SJCRH30 (cell line): ENCODE measurements at places on chromosomes 2 and 18. TPM values are rescaled to one million over a fixed set of nuclear protein-coding genes. Genes with fewer than 3 reads are reported as not detected.

NT5C1B gene
- total RNA-seq, result not detected in 2 replicates

MERTK gene
- 6.7 and 6.8 TPM in 2 replicates for total RNA-seq

AQP4 gene
- 0.26 and 0.43 TPM in 2 replicates for total RNA-seq

STPG4 gene
- 0.14 and 0.33 TPM in 2 replicates for total RNA-seq

CXCR1 gene
- not detected in 2 replicates for total RNA-seq

CLEC4F gene
- total RNA-seq, result not detected in 2 replicates

SP140L gene
- total RNA-seq, result 2.9 and 3.7 TPM in 2 replicates

TCF23 gene
- not detected in 2 replicates for total RNA-seq

ITGA4 gene
- total RNA-seq, result 22.1 and 22.7 TPM in 2 replicates

DNA sequence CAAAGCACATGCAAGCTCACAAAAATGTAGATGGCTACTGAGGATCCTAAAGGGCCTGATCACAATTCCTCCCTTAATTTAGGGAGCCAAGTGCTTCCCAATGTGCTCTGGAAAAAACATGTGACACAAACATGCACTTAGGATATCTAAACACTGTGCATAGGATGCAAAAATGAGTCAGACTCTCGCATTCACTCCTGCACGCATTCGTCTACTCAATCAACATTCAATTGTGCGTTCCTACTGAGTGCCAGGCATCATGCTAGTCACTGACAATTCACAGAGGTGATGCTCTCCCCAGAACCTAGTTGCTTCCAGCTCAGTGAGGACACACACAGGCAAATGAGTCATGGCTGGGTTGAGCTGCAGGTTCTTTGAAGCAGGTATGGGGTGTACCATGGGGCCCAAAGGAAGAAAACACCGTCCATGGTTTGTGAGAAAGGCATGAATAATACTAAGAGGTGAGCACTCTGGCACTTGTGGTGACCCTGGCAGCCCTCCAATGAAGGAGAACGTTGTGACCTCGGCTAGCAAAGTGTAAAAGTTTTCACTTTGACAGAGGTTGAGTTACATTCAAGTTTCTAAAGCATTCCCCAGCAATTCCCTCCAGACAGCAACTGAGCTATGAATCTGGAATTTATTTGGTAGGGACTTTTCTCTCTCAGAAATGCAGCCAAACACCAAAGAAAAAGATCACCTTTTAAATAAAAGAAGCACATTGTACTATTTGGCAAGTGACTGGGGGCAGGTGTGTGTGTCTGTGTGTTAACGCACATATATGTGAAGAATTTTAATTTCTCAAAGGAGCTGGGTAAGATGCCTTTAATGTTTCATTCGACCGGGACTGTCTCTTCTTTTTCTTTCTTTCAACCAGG, 173.3 kb downstream of the ALPK2 start:
- DNase-seq, result no peak

- DNase-seq, result no peak
These were observed 145.9 kb upstream of the LHCGR start for GRCh38 chr2:48901416-48901815.

- DNase-seq, result no peak
These were observed 25.3 kb downstream of the PSME4 start for GRCh38 chr2:53945538-53945937.

GRCh38 chr2:138433995-138434951, 67.3 kb upstream of the SPOPL start:
- no peak for DNase-seq

DNA sequence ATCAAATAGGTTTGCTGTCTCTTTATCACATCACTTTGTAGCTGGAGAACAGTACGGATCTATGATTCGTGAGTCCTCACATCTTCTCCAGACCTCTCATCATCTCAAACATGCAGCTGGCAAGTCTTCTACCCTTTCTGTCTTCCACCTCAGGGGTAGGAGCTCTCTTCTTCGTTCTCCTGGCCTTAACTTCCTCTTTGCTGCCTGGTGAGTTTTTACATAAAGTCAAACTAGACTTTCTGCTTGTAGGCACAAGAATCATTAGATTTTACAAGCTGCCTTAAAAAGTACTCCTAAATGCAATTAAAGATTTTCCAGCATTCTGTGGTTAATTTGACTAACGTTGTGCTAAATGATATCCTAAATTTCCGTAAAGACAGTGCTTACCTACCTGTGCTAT, 43.7 kb upstream of the TANK start:
- no peak for DNase-seq

GRCh38 chr2:46874236-46874929, 41.2 kb downstream of the MCFD2 start:
- peak; percentile 77 for DNase-seq

GRCh38 chr2:72887032-72887739, at the start of gene SPR:
TSS of gene SPR (plus strand) at chr2:72887408. CDS start at chr2:72887433, 25 bp downstream.
- peak; percentile 80 for DNase-seq

DNA sequence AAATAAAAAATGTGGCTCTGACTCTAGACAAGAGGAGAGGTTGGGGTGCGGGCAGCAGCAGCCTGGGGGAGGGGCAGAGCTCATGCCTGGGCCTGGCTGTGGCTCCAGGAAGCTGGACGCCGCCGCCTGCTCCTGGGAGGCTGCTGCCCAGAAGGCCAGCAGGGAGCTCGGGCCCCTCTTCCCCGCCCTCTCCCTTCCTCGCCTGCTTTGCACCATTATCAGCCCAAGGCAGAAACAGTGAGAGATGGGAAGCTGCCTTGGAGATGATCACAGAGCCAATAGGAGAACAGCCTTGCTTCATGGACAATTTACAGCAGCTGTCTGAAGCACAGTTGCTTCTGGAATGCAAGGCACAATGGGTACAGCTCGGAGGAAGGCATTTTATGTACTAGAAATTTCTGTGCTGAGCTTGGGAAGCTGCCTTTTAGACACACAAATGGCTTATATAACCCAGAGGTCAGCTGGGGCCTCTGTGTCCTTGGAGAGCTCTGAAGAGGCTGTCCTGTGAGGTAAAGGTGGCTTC, 55.3 kb upstream of the AFF3 start:
- peak; percentile 84 for DNase-seq

- DNase-seq, result no peak
These were observed 62.8 kb downstream of the AGFG1 start for GRCh38 chr2:227534714-227535113.

DNA sequence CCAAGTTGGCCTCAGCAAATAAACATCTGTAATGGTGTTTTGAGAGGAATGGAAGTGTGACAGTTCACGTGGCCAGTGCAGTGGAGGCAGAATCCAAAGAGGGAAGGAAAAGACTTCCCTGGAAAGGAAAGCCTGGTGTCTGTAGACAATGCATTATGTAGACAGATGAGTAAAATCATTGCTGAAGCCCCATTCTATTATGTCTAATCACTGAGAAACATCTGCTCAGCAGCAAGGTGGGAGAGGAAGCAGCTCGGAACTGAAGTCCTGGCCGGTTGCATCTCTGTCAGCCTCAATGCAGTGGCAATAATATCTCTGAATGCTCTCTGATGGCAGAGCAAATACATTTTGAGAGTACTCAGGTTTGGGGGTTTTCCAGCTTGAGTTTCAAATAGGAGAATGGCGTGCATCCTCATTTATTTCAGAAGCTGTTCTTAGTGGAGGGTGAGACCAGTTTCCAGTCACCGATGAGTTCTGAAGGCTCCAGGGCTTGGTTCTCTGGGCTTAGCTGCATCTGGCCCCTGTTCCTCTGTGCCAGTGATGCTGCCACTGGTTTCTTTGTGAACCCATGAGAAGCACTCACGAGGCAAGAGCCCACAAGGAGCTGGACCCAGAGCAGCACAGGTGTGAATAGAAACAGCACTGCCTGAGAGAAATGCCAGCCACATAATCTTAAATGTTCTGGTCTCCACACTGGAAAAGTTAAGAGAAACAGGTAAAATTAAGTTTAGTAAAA, 63.3 kb downstream of the RPIA start:
- no peak for DNase-seq

DNA sequence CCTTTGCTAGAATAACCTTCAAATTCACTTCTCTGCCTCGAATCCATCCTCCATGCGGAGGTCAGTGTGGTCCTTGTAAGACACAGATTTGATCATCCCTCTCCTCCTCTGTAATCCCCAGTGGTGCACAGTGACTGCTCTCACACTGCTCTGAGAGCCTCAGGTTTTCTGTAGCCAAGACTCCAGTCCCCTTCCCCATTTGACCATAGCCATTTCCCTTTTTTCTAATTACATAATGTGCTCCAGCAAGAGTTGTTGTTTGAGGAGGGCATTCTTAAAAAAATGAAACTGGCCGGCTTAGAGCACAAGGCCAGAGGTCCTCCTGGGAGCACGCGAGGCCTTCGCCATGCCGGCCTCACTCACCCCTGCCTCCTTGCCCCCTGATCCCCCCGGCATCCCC, 34.7 kb upstream of the LPIN1 start:
- no peak for DNase-seq

- no peak for DNase-seq
These were observed 54.9 kb downstream of the IL1RL2 start for GRCh38 chr2:102241616-102242305.

DNA sequence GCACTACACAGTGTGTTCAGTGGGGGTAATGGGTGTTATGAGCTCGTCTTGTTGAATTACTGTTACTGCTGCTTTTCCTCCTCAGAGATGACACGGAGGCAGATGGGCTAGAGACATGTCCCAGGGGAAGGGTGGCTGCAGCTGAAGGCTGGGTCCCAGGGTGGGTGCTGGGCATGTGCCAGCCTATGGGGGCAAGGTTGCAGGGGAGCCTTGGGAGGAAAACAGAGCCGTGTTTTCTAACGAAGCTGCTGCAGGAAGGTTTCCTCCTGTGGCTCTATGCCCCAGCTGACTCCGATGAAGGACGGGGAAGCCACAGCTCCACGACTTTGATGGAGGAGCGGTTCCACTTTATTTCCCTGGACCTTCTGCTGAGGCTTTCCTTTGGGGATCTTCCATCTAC, 42.4 kb downstream of the ASB18 start:
- DNase-seq, result no peak

DNA sequence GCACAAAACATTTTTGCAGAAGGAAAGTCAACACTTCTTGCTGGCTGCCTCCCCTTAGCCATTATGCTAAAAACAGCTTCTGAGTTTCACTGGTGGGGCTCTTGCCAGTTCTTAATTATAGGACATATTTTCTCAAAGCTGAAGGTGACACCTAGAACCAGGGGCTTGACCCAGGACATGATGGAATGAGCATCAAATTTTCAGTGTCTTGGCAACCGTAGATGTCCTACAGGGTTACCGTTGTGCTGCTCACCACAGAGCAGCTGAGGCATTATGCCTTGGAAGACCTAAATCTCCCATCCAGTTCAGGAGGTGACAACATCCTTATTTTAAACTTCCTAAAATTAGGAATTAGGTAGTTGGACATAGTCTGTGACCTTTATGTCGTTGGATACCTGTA, 46.7 kb downstream of the TMEM185B start:
- DNase-seq, result no peak

GRCh38 chr18:35247412-35248249, 6.8 kb downstream of the ZNF397 start:
- no peak for DNase-seq

- no peak for DNase-seq
These were observed 65.2 kb upstream of the CCDC195 start for GRCh38 chr2:224781400-224781799.

DNA sequence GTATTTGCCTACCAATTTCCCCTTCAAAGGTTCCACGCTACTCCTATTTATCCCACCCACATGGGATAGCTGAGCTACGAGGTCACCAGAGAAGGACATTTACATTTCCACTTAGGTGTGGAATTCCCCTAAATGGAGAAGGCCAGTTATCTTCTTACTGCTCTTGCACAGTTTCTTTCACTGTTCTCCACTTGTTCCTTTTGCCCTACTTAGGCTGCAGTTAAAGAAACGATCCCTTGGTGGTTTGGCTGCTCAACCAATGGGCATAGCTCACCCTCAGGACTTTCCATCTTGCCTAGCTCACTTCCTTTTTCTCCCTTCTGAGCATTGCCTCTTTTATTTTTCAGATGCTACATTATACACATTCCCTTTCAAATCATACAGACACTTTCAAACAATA, 11.2 kb upstream of the NABP1 start:
- DNase-seq, result no peak

GRCh38 chr2:190149200-190149599, 86.7 kb upstream of the MSTN start:
- DNase-seq, result no peak
